Cardiac muscle cell (in vitro differentiated cells and primary cell): ENCODE measurements at places on chromosomes 16 and 17. TPM values are rescaled to one million over a fixed set of nuclear protein-coding genes. Genes with fewer than 3 reads are reported as not detected.

DNA sequence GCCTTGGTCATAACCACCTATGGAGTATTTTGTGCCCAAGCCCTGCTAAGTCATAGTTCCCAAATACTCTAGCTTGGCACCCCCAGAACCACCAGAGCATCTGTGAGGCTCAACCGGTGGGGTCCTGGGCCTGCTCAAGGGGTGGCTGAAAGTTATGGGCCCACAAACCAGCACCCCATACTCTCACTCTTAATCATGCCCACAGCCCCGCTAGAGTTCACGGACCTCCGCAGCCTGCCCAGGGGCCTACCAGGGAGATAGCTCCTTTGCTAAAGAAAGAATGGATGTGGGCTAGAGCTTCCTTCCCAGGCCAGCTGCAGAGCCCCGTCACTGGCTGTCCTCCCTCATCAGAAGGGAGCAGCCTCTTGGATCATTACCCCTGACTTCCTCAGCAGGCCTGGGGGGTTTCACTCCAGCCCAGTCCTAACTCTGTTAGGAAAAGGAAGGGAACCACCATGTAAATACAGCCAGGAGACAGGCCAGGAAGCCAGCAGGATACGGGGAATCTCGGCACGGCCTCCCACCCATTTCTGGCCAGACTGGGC lies 1.4 kb downstream of the GIT1 start:
- no peak for DNase-seq

- no peak for DNase-seq
These were observed 3.8 kb downstream of the MRPL38 start for GRCh38 chr17:75900691-75901533.

DNA sequence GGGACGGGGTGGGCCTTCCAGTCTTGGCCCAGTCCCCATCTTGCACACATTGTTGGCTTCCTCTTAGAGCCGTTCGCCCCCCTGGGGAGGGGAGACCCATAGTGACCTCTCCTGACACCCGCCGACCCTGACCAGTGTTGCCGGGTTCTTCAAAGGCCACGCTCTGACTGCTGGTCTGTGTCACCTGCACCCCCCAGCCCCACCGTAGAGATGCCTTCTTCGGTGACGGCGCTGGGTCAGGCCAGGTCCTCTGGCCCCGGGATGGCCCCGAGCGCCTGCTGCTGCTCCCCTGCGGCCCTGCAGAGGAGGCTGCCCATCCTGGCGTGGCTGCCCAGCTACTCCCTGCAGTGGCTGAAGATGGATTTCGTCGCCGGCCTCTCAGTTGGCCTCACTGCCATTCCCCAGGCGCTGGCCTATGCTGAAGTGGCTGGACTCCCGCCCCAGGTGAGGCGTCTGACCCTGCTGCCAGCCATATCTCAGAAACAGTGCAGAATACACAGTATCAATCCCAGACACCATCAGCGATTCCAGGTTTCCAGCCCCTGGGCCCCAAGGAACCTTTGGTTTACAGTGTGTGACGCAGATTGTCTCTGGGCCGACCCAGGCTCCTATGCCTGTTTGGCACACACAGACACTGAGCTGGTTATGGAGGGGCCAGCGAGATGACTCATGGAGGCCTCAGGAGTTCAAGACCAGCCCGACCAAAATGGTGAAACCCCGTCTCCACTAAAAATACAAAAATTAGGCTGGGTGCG lies 1.3 kb downstream of the SLC26A11 start:
- DNase-seq: no peak

DNA sequence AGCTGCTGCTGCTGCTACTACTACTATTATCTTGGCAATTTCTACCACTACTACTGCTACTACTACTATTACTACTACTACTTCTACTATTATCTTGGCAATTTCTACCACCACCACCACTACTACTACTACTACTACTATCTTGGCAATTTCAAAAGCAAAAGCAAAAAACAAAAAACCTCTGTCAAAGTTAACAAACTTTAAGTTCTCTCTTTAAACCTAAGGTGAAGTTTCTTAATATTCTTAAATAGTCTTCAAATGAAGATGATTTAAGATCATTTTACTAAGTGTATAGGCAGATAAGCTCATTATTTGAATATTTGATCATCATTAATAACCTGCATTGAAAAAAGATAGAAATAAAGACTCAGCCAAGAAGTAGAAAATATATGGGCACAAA lies 118.5 kb downstream of the BRIP1 start:
- no peak for DNase-seq

DNA sequence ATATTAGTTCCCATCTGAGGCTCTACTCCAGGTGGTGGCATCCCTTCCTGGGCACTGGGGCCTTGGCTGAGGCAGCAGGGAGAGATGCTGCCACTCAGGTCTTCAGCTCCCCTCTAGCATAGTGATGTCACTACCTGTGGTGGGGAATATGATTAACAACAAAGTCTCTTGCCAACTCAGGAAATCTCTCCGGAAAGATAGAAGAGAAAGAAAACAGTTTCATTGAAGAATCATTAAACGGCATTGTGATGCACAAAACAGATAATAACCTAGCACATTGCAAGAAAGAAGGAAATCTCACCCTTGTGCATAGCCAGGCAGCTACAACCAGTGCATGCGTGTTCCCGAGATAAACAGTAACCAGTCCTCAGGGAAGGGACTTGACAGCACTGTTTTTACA lies 12.2 kb upstream of the ZNF267 start:
- no peak for DNase-seq

The CENPX gene
- 98.2 and 129 TPM in 2 replicates for polyA plus RNA-seq

The GCGR gene
- 0.79 TPM in 1 of 2 replicates, not detected in the other for polyA plus RNA-seq
